Stimulated activated CD4-positive, alpha-beta T cell treated with anti-CD3 and anti-CD28 coated beads, Interleukin-4, amount 100 ng/mL, for 24 hours (primary cell): ENCODE measurements at places on chromosomes 11 and 22.

GRCh38 chr11:116406042-116406441 lies 366.7 kb downstream of the BUD13 start:
- DNase-seq, result no peak

DNA sequence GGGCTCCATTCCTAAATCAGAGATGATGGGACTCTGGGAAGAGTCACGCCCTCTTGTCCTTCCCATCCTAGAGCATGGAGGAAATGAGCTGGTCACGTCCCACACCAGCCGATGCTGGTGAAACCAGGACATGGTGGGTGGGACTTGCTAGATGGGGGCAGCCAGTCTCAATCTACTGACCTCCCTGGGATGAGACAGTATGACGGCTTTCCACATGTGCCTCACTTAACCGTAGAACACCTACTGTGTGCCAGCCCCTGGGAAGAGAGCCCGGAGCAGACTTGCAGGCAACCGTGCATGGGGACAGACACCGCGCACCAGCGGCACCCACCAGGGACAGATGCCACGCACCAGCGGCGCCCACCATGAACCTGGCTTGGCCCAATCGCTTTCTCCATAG lies 3.8 kb downstream of the OSBPL5 start:
- DNase-seq, result no peak

- no peak for DNase-seq
Measured at GRCh38 chr11:6635082-6635932, 16.1 kb upstream of the TPP1 start.

DNA sequence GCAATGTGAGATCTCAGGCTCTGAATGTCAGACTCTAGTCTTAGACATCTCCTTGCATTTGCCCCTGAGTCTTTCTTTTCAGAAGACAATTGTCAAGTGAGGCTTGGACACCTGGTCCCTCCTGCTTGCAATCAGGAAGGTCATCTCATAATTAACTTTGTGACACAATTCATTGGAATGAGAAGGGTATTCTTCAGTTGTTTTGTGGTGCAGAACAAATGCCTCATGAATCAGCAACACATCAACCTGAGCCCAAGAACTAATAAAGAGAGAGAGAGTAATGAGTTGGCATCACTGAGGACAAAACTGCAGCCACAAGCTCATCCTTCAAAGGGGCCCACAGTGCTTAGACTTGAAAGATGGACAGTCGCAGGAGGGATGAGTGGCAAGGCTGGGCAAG lies 375.8 kb downstream of the INSC start:
- DNase-seq, result no peak

GRCh38 chr22:41915786-41916493 lies 1.1 kb upstream of the SHISA8 start:
- DNase-seq, result no peak

DNA sequence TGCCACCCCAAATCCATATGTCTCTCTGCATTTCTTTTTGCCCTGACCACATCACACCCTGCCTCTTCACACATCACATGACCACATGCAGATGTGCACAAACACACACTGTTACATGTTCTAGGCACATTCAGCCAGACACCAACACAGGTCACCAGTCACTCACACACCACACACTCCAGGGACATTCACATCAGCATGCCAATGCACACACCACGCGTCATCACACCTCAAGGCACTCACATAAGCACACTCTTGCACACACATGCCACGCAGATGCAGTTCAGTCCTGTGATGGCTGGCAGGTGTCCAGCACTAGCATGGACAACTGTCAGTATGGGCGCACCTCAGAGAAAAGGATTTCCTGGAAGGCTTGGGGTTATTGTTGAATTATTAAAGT lies 77.0 kb upstream of the MYOD1 start:
- DNase-seq, result no peak
